ENCODE measurements at places on chromosomes 1 and 21.

- no peak for DNase-seq
Measured at GRCh38 chr1:13451399-13451965, 41.2 kb downstream of the PRAMEF20 start.

DNA sequence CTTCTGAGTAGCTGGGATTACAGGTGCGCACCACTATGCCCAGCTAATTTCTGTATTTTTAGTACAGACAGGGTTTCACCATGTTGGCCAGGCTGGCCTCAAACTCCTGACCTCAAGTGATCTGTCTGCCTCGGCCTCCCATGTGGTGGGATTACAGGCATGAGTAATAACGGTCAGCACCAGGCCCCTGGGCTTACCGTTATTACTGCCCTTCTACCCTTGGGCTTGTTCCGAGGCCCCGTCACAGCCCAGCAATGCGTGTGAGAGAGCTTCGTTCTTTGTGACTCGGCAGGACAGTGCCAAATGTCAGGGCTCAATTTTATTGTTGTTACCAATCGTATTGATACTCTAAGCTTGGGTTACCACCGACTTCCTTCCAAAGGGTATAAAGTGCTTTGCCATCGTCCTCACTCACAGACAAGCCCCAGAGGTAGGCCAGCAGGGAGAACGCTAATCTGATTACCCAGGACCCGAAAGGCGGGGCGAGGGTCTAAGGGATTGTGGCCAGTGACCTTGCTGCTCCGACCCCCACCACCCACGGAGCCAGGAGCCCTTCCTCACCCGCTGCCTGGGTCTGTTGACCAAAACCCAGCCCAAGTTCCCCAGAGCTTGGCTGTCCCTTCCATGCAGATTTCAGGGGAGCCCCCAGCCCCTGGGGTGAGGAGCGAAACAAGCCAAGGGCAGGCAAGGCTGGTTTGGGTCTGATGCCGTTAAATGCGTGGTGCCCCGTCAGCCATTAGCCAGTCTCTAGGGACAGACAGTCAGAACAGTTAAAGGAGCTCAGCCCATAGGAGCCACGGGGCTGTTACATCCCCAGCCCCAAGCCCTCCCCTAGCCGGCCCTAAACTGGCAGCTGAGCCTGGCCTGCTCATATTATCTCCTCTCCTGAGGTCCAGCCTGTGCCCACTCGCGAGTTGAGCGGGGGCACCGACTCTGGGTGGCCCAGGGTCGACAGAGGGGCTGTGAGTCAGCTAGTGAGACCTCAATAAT lies 54.9 kb upstream of the CASZ1 start:
- DNase-seq, result no peak

DNA sequence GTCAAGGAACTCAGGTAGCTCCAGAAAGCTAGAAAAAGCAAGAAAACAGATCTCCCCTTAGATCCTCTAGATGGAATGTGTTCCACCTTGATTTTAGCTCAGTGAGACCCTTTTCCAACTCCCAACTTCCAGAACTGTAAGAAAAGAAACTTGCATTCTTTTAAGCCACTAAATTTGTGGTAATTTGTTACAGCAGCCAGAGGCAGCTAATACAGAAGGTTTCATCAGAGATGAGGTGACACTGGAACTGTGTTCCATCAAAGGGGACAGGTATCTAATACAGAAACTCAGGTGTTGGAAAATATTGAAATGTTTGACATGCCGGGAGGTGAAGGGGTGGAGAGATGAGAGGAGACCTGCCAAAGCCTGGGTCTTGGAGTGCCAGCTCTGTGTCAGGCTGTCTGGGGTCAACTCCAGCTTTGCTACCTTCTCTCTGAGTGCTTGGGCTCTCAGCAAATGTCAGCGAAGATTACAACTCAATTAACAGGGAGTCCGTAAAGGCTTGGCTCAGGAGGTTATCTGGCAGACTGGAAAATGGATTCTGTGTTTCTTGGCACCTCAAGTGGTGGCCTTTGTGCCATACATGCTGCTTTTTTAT lies 71.3 kb downstream of the PLPP3 start:
- DNase-seq, result no peak

DNA sequence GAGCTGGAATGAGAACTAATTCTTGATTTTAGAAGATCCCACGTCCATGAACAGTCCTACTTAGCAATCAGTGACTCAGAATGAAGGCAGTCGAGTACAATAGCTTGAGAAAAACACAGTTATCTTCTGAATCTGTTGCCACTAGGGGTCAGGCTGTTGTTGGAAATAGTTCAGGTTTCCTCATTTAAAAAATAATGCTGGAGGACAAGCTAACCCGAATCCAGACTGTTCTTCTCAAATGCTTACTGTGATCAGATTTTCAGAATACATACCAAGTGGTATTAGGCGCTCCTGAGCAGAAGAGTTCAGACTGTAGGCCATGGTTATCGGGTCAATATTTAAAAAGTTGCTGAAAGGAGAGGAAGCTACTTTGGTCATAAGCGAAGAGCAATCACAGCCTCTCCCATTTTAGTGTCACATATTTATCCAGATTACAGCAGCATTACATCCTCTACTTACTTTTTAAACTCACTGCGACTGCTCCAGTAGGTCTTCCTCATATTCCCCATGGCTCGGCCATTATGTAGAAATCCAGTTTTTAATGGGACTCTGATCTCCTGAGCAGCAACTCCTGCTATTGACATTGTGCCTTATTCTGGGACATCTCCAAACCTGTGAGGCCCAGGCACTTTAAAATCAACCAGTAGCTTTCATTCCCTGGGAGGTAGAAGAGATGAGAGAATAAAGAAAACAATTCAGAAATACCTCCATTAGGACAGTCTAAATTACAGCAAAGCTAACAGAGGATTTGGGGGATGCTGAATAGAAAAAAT lies 10.9 kb downstream of the ERRFI1 start:
- DNase-seq, result no peak

DNA sequence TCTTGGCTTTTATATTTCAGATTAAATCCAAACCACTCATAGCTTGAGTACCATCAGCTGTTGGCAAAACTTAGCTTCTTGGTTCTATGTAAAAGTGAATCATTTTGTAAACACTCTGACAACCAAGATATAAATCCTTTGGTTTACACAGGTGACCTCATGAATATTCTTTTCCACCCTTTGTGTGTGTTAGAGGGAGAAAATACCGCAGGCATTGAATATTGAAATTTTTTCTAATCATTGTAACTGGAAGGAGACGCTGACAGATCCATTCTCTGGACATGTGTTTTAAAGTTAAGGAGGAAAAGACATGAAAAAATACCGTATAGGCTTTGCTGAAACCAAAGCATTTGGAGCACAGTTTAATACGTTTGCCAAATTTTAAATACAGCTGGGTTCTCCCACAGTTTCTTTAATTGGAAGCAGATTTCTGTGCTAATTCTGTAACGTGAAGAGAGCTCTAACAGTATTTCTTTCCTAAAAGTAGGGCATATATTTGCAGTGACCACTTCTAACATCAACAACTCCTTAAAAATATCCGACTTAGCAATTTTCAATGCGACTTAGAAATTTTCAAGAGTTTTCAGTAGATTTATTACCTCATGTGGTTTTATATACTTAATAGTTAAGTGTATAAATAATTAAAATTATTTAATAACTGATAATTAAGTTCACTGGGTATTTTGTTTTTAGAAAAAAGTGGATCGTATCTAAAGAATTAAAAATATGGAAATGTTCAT lies 388.2 kb downstream of the USP25 start:
- no peak for DNase-seq

GRCh38 chr1:29811247-29811646 lies 574.9 kb downstream of the PTPRU start:
- no peak for DNase-seq

- no peak for DNase-seq
Measured at GRCh38 chr1:147202576-147202975, 22.6 kb downstream of the FMO5 start.

- no peak for DNase-seq
Measured at GRCh38 chr1:23908453-23909341, 4.5 kb downstream of the CNR2 start.

DNA sequence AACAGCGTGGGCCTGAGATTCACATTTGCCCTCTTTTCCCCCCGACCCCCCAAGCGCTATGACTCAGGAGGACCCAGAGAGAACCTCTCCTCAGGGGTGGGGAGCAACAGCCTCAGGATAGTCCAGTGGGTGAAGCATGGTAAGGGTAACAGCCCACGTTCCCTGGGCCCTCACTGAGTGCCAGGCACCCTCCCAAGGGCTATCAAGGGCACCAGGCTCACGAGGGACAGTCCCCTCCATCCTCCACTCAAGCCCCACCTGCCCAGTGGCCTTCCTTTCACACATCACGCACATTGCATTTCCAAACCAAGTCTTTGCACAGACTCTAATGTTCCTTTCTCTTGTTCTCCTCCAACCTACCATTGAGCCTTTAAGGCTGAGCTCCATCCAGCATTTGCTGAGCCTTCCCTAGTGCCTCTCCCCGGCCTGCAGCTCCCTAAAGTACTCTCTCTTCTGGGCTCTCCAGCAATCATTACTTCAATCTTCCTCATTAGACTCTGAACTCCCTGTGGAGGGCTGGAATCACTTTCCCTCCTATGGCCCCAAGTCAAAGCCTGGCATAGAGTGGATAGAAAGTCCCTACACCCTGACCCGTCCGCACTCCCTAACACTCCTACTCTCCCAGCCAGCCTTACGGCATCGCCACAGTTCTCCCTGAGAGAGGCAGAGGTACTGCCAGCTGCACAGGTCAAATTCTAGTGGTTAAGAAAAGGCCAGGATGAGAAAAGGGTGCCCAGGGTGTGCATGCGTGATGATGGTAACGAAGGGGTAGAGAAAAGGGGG lies 1.0 kb downstream of the AKR7A2 start:
- DNase-seq, result no peak

GRCh38 chr1:3940081-3940753 lies 40.1 kb upstream of the C1orf174 start:
- no peak for DNase-seq

DNA sequence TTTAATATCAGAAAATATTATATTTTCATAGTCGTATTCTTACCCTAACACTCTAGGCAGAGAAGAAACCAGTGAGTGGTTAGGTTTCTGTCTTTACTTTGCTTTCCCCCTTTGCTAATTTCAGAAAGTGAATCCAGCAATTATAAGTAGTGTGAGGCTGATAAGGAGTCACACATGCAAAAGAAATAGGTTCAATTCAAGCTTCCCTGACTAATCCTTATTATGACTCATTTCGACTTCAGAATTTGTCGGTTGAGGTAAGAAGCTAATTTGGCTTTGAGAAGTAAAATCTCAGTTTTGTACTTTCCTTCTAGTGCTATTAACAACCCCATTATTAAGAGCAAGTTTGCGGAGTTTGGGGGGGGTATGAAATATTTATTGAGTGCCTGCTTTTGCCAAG lies 22.4 kb downstream of the ESRRG start:
- DNase-seq, result no peak

DNA sequence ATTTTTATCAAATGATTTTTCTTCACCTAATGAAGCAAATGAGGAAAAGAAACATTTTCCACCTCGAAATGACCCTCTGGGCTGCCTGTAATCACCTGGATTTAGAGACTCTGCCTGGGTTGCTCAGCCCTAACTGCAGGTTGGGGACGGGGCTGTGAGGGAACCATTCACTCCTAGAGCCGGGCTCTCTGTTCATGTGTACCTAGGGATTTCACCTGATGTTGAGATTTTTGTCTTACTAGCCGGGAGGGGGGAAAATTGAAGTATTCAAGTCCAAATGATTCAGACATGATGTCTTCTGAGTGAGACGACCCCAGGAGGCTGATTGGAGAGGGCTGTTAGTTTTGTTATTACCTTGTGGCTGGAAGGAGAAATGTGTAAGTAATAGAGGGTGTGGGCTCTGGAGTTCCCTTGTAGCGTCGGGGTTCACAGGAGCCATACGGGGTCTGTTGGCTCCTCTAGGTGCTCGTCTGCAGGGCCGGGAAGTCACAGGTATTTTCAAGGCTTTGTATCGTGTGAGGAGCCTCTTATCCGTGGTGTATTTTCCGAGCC lies 42.3 kb upstream of the PWP2 start:
- no peak for DNase-seq

DNA sequence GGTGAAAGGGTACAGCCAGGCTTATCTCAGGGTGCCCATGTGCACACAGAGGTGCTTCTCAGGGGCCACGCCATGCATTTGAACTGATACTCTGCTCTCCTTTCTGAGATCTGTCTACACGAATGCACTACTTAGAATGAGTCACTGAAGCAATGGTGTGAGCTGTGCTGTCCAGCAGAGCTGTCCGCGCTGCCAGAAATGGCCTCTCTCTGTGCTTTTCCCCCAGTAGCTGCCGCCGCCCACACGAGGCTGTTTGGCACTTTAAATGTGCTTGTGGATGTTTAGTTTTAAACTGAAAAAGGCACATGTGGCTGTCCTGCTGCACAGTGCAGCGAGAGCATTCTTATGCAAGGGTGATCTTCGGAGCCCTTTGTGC lies 87.1 kb upstream of the COL6A1 start:
- DNase-seq, result no peak

DNA sequence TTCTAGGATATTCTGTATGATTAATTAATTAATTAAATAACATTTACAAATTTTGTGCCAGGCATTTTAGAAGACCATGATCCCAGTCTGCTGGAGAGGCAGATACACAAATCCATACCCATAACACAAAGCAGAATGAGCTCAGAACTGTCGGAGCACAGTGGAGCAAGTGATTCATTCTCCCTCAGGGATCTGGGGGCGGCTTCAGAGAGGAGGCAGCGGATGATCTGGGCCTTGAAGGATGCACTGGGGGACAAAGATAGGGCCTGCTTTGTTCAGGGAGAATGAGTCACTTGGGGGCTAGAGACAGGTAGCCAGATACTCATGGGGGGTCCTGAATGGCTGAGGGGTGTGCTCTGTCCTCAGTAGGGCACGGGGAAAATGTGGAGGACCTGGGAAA lies 50.9 kb upstream of the TRABD2B start:
- DNase-seq, result no peak

- DNase-seq, result no peak
Measured at GRCh38 chr1:68918563-68918962, 421.7 kb upstream of the DEPDC1 start.

GRCh38 chr1:217389895-217390294 lies 241.0 kb downstream of the GPATCH2 start:
- no peak for DNase-seq

GRCh38 chr1:38045401-38046332 lies 926 bp downstream of the POU3F1 start:
- DNase-seq, result no peak

DNA sequence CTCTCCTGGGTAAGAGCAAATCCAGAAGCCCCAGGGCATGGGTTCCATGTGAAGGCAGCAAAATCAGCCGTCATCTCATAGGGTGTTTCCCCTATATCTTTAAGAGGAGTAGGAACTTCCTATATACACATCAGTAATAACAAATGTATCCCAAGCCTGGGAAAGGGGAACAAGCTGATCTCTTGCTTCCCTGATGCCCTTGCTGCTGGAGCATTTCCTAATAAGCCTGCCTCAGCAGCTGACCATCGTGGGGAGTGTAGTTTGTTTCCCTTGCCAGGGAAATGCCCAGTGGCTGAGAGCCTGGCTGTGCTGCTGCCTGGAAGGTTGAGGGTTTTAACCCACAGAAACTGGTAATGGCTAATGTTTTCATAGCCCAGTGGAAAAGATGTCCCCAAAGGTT lies 177.0 kb downstream of the NPHP4 start:
- DNase-seq, result no peak

GRCh38 chr1:180136331-180136967 lies 18.2 kb upstream of the QSOX1 start:
- no peak for DNase-seq
